Stimulated activated CD4-positive, alpha-beta T cell treated with anti-CD3 and anti-CD28 coated beads, Interleukin-1b, Interleukin-23, amount 100 ng/mL, for 24 hours (primary cell): ENCODE measurements at places on chromosomes 3 and 15.

DNA sequence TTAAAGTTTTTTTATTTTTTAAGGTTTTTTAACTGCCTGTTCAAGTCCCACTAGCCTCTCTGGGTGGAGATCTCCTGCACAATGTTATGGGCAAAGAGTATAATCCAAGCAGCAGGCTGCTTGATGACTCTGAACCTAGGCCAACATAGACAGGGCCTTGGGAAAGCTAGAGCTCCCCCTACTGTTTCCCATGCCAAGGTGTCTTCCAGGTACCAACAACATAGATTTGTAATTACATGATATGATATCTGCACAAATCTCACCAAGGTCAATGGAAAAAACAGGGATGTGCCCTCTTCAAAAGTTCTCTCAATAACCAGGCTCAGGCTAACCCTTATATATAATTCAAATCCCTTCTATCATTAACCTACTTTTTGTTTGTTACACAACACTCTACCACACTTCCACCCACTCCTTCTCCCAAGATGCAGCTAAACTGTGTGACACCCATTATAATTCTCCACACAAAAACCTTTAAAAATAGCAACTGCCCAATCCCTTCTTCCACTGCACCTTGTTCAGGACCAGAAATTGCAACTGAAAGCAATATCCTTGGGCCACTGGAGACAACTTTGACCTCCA is 43.8 kb downstream of the RBM15B start:
- DNase-seq, result no peak

DNA sequence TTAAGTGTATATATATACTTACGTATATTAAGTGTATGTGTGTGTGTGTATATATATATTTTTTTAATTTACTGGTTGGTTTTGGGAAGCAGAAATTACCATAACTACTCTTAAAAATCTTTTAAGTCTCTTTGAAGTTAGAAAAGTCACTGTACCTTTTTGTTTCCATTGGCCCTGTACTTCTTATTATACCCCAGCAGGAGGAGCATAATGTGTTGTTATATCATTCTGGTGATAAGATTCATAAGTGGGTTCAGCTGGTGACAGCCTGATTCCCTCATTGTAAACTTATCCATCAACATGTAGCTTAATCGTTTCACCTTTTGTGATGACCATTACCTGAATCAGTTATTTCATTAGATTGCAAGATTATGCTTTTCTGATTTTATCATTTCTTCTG is 30.8 kb downstream of the MLH1 start:
- no peak for DNase-seq

GRCh38 chr15:81199031-81199779 is 2.5 kb downstream of the IL16 start:
- DNase-seq, result no peak

GRCh38 chr15:76347482-76348055 is 11.0 kb downstream of the ISL2 start:
- DNase-seq, result no peak

GRCh38 chr15:100766243-100767000 is 113.2 kb upstream of the ALDH1A3 start:
- DNase-seq, result no peak

DNA sequence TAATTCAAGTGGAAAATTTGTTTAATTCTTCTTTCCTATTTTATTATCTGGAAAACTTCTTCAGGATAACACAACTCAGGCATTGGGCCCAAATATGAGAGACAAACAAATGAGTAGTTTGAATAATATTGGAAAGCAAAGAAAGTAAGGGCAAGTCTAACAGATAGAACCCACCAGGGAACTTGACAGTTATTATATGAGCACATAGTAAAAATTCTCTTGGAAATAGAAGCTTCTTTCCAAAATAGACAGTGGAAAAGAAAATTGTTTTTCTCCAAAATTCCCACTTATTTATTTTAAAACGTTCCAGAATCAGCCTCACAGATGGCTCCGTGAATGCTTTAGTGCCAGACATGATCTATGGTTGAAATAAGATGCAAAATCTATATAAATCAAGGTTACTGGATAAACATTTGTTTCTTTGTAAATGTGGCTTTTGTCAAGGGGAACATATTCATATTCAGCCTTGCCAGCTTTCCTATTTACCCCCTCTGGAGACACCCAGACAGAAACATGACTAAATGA is 23.9 kb downstream of the LDHAL6B start:
- DNase-seq, result no peak

DNA sequence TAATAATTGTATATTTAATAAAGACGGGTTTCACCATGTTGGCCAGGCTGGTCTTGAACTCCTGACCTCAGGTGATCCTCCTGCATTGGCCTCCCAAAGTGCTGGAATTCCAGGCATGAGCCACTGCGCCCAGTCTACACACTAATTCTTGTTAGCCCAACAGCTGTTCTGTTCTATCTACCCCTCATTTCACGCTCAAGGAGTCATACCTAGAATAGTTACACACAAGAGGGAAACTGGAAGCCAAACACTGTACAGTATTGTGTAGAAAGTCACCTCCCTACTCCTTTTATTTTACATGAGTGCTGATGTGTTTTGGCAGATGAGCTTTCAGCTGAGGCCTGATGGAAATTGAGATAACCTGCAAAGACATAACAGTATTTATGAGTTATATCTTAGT is 13.4 kb upstream of the CTDSPL2 start:
- no peak for DNase-seq
